ENCODE measurements at places on chromosomes 12 and 14.
A peak's percentile ranks its signal among the peaks of the same experiment; 100 is the strongest.

DNA sequence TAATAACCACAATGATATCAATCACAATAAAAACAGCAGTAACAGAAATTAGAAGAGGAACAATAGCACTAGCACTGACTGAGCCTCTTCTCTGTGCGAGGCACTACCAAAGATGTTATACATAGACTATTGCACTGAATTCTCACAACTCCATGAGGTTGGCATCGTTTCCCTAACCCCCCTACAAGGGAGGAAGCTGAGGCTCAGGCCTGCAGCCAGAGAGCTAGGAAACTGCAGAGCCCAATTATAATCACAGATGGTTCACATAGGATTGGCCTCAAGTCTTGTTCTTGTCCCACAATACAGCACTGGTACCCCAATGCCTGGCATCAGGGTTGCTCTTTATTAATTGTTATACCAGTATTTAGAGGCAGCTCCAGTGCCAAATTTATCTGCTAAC lies 278.0 kb downstream of the CEP128 start:
- DNase-seq, result no peak

GRCh38 chr12:50980545-50980944 lies 28.2 kb downstream of the HIGD1C start:
- no peak for DNase-seq

GRCh38 chr12:78820946-78821345 lies 43.6 kb upstream of the SYT1 start:
- no peak for DNase-seq

GRCh38 chr12:25784669-25785068 lies 173.8 kb upstream of the RASSF8 start:
- DNase-seq, result no peak

- no peak for DNase-seq
These were observed 417.0 kb upstream of the RGS6 start for GRCh38 chr14:71514941-71515919.

DNA sequence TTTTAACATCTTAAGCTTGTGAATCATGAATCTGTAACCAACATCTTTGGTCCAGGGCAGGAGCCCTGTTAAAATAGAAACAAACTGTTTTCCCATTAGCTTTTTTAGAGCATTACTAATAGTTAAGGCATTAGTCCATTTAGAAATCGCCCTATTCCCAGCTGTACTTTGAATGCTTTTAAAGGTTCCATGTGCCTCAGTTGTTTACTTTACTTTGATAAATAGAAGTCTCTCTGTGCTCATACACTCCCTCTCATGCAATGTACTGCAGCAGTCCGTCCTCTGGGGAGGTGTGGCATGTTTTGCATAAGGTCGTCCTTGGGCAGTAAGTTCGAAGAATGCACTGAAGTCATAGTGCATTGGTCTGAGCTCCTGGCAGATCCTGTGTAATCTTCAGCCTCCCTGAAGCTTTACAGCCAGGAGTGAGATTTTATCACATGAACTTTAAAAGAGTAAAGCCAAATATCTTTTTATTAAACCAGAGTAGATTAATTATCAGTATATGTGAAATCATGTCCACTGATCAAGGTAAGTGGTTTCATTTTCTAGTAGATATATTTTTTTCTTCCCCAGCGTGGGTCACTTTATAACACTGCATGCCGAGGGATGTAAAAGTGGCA lies 134.7 kb downstream of the FGD4 start:
- DNase-seq, result peak; percentile 9

Measured in RKO (cell line).